ENCODE measurements at places on chromosomes 11 and 22.

GRCh38 chr22:34111210-34111824, 191.0 kb upstream of the LARGE1 start:
- no peak for DNase-seq

DNA sequence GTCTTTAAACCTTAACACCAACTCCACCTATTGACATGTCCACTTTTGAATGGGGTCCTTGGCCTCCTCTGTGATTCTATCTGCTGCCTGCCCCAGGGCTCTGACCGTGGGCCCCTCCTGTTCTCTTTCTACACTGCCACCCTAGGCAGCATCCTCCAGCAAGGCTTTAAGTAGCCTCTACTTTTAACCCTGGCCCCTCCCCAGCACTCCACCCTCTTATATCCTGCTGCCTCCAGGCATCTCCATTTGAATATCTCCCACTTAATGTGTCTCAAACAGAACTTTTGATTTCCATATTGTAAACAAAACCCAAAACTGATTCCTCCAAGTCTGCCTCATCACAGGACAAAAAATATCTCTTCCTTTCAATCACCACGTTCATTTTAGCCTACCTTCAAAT, 90.5 kb upstream of the ARHGAP32 start:
- DNase-seq, result no peak

GRCh38 chr22:23263651-23264555, 83.6 kb downstream of the BCR start:
- no peak for DNase-seq

GRCh38 chr11:65903068-65903481, 2.9 kb upstream of the FOSL1 start:
- no peak for DNase-seq

DNA sequence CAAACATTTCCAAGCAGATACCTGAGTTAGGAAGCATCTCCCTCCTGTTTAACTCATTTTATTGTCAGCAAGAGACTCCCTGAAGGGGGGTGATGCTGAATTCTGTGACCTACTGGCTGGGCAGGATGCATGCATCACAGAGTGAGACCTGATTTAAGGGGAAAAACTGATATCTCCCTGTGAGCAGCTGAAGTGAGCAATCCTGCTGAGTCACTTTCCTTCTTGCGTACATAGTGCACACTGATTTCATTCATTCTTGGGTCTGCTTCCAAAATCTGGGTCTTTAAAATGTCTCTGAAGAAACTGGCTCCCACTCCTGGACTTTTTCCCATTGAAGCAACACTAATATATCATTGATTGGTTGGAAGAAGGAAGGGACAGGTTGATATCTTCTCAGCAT, 23.3 kb downstream of the P4HA3 start:
- no peak for DNase-seq

DNA sequence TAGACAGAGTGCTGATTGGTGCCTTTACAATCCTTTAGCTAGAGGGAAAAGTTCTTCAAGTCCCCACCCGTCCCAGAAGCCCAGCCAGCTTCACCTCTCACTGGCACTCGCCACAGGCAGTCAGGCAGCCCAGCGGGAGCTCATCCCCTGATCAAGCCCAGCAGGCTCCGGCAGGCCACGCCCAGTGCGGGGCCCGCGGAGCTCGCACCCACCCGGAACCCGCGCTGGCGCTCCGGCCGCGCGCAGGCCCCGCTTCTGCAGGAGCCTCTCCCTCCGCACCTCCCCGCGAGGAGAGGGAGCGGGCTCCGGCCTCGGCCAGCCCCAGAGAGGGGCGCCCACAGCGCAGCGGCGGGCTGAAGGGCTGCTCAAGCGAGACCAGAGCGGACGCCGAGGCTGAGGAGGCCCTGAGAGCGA, 202.4 kb upstream of the PDGFD start:
- no peak for DNase-seq

DNA sequence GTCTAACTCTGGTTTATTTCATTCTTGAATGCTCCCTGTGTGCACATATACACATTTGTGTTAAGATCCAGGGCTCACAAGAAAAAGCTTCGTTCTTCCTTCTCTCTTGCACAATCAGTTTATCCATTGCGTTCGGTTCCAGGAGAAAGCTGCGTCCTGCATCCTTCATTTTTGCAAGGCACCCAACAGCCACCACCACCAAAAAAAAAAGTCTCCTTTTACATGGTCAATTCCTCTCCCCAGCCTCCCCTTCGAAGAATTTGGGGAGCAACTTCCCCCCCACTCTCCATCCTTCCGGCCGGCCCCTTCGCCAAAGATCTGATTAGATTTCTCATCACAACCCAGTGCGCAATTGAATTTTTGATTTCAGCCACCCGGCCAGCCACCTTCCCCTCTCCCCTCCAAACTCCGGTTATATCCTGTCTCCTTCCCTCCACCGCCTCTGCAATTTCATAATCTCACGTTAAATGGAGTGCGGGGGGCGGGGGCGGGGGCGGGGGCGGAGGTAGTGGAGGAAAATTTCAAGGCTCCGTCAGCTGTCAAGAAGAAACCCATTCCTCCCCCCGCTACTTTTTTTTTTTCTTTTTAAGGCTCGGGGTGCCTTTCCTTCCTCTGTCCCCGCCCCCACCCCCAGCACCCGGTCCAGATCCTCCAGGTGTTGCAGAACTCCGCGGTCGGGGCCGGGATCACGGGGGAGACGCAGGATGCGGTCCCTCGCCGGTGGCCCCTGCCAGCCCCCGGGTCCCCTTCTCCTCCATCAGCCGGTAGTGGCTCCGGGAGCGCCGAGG, 1166.5 kb downstream of the LRRC4C start:
- DNase-seq, result no peak

- DNase-seq, result no peak
Measured at GRCh38 chr11:67062526-67063373, 6.1 kb downstream of the RHOD start.

DNA sequence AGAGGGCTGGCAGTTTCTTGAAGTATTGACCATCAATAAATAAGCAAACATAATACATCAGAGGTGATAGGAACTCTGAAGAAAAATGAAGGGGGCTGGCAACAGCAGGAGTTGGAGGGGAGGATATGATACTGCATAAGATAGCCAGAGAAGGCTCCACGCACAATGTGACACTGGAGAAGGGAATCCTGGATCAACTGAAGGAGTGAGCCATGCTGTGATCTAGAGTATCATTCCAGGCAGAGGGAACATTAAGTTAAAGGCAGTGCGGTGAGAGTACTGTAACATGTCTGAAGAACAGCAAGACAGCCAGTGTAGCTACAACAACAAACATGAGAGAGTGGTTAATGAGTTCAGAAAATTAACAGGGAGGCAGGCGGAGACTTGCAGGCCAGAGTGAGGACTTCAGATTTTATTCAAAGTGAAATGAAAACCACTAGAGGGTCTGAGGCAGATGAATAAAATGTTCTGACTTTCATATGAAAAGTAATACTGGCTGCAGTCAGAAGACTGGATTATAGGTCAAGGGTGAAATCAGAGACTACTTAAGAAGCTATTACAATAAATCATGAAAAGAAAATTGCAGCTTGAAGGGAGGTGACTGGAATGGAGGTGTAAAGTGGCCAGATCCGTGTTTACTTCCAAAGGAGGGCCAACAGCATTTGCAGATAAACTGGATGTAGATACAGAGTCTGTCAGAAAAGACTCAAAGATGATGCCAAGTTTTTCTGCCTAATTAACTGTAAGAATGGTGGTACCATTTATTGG, 49.4 kb downstream of the RRAS2 start:
- no peak for DNase-seq

- no peak for DNase-seq
Measured at GRCh38 chr11:72208281-72208680, 8.3 kb upstream of the FOLR2 start.

DNA sequence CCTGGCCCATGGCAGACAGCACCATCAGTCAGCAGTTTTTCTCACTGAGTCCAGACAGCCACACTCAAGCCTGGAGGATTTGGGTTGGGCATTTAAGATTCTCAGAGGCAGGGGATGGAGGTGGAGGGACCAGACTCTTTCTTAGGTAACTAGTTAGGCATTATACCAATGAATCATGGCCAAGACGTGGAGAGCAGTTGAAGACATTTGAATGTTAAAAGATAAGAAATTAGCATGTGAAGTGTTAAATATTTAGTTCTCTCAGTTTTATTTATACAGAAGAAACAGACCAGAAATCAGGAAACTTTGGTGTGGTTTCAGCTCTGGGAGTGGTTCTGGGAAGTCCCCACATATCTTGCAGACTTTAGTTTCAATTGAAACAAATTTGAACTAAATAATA, 9.9 kb downstream of the GTF2H1 start:
- DNase-seq, result no peak

DNA sequence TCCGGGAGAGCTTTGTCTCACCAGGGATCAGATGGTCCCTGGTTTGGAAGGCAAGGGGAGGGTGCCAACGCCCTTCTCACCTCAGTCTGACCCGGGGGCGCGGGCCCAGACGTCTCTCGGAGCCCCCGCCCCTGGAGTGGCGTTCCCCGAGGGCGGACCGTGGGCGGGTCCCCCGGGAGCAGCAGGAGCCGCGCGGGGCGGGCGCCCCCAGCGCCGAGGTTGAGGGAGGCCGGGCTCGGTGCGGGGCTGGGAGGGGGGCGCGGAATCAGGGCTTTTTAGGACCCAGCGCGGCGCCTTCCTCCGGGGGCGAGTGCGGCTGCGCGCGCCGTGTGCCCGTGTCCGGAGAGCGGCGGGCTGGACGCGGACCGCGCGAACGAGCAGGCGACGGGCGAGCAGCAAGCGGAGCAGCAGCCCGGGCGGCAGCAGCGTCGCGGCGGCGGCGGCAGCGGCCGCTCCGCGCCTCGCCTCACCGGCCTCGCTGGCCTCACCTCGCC, at the start of gene KCNC1:
KCNC1 (plus strand) TSS at position 364 of the 494 bp plus-strand sequence. CDS start 1,222 bp downstream, outside the sequence.
- no peak for DNase-seq

DNA sequence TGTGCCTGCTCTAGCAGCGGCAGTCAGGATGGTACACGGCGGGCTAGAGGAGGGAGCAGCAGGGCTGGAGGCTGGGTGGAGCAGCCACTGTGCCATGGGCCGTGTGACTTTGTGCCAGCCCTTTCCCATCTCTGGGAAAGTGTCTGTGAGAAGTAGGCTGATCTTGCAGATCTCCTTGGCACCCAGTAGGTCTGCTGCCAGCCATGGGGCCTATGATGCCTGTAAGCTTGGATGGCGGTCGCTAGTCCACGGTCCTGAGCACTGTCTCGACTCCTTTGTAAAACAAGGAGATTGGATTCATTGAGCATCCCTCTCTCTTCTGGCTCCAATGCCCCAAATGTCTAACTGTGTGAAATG, 22.6 kb downstream of the AMPD3 start:
- DNase-seq, result no peak

GRCh38 chr11:64605244-64605560, 14.2 kb downstream of the SLC22A12 start:
- no peak for DNase-seq

GRCh38 chr22:32745251-32745995, 56.1 kb upstream of the TIMP3 start:
- no peak for DNase-seq

- DNase-seq, result no peak
Measured at GRCh38 chr11:70477609-70478008, 79.3 kb downstream of the CTTN start.

DNA sequence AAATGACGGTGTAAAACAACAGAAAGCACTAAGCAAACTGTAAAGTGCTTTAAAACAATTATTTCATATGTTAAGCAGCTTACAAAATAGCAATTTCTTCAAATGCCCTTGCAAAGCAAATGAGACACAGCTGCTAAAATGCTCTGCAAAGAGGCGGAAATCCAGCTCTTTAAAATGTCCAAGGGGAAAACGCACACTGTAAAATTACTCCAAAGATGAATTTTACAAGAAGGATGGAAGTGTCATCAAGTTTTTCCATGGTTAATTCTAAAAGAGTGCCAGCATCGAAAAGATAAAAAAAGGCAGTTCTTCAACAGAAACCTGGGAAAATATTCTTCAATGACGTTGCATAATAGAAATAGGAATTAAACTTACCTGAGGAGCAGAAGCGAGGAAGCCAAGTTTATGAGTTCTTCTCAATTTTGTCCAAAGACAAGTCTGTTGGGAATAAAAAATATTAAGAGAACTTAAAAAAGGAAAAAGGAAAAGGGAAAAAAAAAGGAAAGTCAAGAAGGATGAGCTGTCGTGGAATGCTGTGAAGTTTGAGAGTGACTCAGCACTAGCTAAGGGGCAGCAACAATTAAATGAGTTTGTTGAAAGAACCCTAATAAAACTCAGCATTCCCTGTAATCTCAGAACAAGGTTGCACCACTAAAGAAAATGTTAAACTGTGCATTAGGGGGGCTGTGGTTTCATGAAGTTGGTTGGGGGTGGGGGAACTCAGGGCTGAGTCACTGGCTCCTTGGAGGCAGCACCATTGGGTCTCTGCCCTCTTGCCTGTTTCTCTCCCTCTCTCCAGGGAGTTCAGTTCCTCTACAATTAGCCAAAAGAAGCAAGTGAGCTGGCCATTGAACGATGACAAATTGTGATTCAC, 64.2 kb upstream of the BLID start:
- no peak for DNase-seq

GRCh38 chr11:65606876-65607613, 7.0 kb downstream of the MAP3K11 start:
- DNase-seq, result no peak

DNA sequence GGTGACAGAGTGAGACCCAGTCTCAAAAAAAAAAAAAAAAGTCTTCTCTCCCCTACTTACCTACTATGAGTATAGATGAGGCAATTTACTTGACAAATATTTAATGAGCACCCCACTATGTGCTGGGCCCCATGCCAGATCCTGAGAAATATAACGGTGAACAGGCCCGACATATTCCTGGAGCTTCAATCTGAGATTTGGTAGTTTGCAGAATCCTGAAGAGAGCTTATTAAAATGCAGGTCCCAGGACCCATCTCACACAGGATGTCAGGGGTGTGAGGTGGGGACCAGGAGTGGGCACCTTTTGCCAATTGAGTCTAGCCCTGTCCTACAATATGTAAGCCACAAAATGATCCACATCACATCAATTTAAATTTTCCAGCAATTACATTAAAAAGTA, 44.0 kb downstream of the KCNJ4 start:
- no peak for DNase-seq

GRCh38 chr11:60594998-60595642, 79.9 kb downstream of the MS4A13 start:
- no peak for DNase-seq

- DNase-seq, result no peak
Measured at GRCh38 chr22:50439871-50440331, 34.9 kb downstream of the SBF1 start.

DNA sequence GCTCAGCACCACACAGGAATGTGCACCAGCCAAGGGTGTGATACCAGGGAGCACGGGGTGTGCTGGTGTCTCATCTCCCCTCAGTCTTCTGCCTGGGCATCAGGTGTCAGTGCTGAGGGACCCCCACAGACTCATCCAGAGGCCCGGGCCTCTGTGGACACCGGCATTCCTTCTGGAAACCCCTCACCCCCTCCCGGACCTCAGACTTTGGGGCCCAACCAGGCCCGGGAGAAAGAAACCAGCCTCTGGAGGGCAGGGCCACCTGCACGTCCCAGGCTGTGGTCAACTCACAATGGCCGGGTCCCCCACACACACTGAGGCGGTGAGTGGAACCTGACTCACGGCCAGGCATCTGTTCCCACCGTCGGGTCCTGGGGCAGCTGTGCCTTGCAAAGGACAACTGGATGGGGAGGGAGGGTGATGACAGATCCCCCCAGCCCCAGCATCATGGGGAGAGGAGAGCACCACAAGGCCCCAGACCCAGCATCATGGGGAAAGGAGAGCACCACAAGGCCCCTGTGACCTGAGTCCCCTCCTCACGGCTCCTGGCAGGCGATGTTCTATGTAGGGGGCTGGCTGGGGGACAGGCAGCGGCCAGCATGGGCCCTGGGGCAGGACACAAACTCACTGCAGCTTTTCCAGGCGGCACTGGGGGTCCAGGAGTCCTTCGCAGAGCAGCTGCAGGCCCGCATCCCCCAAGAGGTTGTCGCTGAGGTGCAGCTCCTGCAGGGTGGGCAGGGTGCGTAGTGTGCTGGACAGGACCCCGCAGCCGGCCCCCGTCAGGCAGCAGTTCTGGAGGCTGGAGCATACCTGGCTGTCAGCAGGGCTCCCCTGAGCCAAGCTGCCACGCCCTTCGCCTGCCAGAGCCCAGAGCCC, 7.6 kb downstream of the RNH1 start:
- no peak for DNase-seq

Data from GF-D8 (cell line).